Activated CD4-positive, alpha-beta T cell treated with anti-CD3 and anti-CD28 coated beads, Interleukin-2, amount 50 U/mL, for 16 hours (primary cell): ENCODE measurements at places on chromosomes 7 and 10.

GRCh38 chr10:76544789-76545188, 1092.8 kb downstream of the KCNMA1 start:
- no peak for DNase-seq

DNA sequence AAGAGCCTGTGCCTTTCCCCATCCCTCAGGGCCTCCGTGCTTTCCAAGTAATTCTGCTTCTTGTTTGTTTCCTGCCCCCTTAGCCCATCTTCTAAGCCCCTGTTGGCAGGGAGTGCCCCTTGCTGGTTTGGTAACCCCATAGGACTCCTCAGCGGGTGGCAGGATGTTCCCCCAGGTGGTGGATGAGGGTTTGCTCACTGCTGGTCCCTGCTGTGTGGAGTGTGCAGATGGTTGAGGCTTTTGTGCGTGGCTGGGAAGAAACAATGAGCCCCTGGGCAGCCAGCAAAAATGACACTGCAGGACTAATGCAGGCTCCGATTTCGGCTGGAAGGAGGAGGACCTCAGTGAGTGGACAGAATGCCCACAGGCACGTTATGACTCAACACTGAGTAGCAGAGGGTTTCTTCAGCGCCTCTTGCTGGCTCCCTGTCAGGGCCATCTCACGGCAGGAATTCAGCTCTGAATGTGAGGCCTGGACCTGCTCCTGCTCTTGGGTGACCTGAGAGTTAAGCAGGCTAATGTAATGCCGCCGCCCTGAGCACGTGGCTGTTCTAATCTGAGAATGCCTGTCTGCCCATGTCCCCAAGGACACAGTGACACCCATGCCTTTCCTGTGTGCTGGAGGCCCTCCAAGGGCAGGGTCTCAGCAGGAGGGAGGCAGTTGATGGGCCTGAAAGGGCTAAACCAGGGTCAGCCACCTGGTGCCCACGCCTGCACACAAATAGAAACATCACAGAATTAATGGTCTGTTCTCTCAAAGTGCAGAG, 16.6 kb downstream of the BAG3 start:
- DNase-seq, result no peak

- DNase-seq, result no peak
Measured at GRCh38 chr10:12668634-12669033, 319.3 kb downstream of the CAMK1D start.

DNA sequence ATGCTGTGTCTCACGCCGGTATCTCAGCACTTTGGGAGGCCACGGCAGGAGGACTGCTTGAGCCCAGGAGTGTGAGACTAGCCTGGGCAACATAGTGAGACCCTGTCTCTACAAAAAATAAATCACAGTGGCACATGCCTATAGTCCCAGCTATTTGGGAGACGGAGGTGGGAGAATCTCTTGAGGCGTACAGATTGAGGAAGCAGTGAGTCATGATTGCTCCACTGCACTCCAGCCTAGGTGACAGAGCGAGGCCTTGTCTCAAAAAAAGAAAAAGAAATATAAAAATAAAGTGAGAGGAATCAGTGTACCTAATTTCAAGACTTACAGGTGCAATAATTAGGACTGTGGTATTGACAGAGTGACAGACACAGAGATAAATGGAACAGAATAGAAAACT, 23.9 kb downstream of the SLC25A40 start:
- DNase-seq, result no peak

- no peak for DNase-seq
Measured at GRCh38 chr10:68871105-68871711, 29.9 kb upstream of the DDX50 start.

GRCh38 chr10:131512852-131513251, 201.3 kb upstream of the TCERG1L start:
- no peak for DNase-seq

DNA sequence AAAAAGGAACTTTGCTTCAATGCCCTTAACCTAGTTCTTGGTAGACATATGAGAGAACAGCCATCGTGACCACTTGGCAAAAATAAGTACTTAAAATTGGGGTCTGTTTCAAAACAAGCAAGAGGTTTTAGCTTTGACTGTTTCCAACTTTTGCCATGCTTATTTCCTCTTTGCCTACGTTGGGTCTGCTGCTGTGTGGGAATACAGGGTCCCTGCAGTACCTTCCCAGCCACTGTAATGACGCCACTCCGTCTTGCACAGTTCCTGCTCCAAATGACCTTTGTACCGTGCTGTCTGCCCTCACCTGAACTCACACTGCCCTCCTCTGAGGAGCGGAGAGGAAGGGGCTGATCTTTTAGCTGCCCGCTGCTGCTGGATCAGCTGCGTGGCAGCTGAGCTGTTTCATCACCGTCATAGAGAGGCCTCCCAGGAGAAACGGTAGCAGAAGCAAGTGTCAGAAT, 133.1 kb downstream of the MAPK8 start:
- DNase-seq, result no peak
